Left forelimb (tissue), 1 donor: ENCODE measurements at places on chromosomes 11 and 22.

- DNase-seq = no peak
Measured at GRCh38 chr11:15903246-15903645, 453.1 kb downstream of the SOX6 start.

GRCh38 chr22:45151503-45151902 is 12.2 kb upstream of the NUP50 start:
- DNase-seq = no peak

GRCh38 chr11:45644981-45645889 is 20.2 kb downstream of the CHST1 start:
- DNase-seq = no peak

- no peak for DNase-seq
Measured at GRCh38 chr22:21734540-21735199, 924 bp downstream of the YPEL1 start.

DNA sequence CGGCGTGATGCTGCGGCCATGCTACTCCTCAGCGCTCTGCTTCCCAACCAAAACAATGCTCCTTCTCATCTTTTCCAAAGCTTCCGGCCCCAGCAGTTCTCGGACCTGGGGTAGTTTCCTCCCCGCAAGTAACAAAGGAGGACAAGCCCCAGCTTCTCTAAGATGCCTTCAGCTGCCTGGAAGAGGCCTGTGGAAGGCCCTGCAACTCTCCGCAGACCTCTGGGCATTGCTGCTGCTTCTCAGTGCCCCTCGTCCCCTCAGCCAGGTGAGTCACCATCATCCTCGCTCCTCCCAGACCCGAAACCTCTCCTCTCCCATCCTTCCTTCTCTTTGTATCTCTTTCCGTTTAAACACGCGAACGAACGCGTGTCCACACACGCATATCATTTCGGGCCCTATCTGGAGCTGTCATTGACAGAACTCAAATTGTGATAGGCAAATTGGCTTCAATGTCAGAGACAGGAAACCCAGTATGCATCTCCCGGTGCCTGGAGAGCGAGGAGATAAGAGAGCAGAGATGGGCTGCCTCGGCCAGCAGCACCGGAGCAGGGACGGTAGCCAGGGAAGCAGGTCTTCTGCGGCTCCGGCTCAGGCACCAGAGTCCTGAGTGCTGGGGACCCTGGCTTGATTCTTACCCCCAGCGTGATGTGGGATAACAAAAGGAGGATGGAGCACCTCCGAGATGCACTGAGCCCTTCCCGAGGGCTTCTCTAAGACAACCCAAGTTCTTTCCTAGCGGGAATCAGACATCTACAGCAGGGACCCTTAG is 22.0 kb upstream of the JAM3 start:
- no peak for DNase-seq

DNA sequence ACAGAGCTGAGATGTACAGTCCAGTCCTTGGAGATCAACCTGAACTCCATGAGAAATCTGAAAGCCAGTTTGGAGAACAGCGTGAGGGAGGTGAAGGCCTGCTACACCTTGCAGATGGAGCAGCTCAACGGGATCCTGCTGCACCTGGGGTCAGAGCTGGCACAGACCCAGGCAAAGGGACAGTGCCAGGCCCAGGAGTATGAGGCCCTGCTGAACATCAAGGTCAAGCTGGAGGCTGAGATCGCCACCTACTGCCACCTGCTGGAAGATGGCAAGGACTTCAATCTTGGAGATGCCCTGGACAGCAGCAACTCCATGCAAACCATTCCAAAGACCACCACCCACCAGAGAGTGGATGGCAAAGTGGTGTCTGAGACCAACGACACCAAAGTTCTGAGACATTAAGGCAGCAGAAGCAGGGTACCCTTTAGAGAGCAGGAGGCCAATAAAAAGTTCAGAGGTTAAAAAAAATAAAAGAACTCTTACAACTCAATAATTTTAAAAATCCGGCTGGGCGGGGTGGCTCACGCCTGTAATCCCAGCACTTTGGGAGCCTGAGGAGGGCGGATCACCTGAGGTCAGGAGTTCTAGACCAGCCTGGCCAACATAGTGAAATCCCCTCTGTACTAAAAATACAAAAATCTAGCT is 69.9 kb upstream of the RTL6 start:
- DNase-seq = no peak

GRCh38 chr11:134521001-134521400 is 109.0 kb upstream of the B3GAT1 start:
- no peak for DNase-seq

- no peak for DNase-seq
Measured at GRCh38 chr11:128240546-128240945, 346.8 kb downstream of the ETS1 start.

- DNase-seq = peak; percentile 87
Measured at GRCh38 chr11:76209973-76210930, 4.0 kb upstream of the WNT11 start.

DNA sequence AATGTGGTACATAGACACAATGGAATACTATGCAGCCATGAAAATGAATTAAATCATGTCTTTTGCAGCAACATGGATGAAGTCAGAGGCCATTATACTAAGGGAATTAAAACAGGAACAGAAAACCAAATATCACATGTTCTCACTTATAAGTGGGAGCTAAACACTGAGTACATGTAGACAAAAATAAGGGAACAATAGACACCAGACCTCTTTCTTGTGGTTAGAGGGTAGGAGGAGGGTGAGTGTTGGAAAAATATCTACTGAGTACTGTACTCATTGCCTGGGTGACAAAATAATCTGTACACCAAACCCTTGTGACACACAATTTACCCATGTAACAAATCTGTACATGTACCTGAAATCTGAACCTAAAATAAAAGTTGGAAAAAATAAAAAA is 59.1 kb upstream of the ANO5 start:
- no peak for DNase-seq

DNA sequence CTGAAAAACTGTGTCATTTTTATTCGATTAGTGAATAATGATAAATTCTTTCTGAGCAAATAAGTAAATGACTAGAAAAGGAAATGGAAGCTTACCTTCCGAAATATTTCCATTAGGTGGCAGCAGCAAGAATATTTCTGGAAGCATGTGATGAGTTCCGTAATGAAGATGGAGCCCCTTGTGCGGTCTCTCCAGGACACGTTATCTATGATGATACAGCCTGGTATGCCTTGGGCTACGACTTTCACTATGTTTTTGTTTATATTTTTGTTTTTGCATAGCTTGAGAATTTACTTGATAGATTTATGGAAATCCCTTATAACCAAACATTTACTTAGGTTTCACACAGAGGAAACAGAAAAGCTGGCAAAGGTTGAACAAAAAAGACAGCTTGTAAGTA is 25.7 kb downstream of the CASP5 start:
- no peak for DNase-seq

GRCh38 chr11:132253469-132254264 is 883.3 kb downstream of the NTM start:
- DNase-seq = no peak
